Hematopoietic multipotent progenitor cell treated with erythropoietin and hydrocortisone succinate and interleukin-3 and kit ligand, for 8 days (in vitro differentiated cells): ENCODE measurements at places on chromosomes 6 and 20.
A peak's percentile ranks its signal among the peaks of the same experiment; 100 is the strongest.

DNA sequence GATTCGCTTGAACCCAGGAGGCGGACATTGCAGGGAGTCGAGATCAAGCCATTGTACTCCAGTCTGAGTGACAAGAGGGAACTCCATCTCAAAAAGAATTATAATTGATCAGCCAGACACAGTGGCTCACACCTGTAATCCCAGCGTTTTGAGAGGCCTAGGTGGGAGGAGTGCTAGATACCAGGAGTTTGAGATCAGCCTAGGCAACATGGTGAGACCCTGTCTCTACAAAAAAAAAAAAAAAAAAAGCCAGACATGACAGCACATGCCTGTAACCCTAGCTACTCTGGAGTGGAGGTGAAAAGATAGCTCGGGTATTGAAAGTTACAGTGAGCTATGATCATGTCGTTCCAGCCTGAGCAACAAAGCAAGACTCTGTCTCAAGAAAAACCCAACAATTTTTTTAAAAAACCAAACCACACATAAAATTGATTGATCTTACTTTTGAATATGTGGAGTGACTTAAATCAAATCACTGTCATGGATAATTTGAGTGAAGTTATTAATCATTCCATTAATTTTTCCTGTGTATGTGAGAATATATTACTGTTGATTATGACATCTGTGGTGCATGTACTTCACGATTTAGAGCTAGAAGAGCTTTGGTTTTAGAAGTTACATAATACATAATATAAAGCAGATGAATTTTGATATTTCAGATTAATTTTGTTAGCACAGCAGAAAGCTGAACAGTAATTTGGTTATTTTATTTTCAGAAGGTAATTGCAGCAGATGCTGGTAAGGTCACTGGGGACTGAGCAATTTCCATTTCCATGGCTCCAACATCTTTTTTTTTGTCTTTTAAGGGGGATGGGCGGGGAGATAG lies 34.4 kb downstream of the NCOA7 start:
- DNase-seq: no peak

DNA sequence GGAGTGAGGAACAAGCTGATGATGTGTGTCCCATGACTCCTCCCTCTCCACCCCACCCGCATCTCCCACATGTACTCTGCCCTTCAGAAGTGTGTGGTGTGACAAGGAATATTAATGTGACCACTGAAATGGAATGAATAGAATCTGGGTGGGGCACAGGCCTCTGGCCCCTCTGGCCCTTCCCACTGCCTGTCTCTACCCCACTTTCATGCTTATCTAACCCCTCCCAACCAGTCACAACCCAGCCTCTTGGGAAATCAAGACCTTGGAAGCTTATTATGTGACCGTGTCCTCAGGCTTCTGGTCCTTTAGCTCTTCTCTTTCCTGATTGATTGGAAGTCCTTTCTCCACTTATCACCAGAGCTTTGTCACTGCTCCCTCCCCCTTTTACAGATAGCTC lies 312.2 kb upstream of the SOX4 start:
- no peak for DNase-seq

GRCh38 chr20:40715491-40715890 lies 26.5 kb upstream of the MAFB start:
- DNase-seq: no peak

GRCh38 chr6:86943819-86944407 lies 6.6 kb downstream of the HTR1E start:
- no peak for DNase-seq

GRCh38 chr6:56671160-56671559 lies 28.5 kb upstream of the DST start:
- DNase-seq: no peak

DNA sequence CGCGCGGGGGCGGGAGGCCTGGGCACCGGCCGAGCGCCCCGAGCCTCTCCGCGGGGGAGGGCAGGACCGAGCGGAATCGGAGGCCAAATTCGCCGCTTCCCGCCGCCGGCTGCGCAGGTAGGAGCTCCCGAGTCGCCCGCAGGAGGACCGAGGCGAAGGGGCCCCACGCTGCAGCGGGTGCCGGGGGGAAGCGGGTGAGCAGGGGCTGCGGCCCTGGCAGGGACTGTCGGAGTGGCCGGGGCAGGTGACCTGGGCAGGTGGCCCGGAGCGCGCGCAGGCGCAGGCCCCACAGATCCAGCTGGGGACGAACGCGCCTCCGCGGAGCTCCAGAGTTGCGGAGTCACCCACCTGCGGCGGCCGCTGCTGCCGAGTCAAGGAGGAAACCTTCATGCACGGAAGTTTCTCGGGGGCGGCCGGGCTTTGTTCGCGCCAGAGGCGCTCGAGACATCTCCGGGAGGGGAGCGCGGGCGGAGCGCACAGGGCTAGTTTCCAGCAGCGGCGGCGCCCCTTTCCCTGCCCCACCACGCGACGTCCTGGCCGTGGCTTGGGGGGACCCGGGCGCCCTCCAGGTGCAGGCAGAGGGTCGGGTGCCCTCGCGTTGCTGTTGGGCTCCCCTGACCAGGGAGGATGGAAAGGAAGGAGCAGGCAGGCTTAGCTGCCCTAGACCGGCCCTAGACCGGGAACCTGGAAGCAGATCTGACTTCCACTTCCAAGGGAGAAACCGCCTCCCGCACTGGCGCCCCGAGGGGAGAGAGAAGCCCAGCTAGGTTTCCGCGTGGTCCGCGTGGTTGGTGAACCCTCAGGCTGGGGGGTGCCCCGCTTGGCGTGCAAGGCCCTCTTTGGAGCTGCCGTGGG lies 590 bp downstream of the SLCO4A1 start:
- peak; percentile 31 for DNase-seq

DNA sequence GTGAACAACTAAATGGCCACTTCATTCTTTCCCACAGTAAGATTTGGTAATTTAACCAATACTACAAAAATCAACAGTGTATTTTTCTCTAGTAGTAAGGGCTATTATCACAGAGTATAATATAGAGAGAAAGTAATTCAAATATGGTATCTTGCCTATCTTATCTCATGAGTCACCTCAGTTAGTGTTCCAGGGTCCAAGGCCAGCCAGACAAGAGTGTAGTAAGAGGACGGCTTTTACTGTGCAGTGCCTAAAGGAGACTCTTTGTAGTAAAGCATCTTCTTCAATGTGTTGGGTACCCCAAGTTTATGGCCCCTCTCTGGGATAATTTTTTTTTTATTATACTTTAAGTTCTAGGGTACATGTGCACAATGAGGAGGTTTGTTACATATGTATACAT lies 607.4 kb downstream of the PKHD1 start:
- no peak for DNase-seq

- no peak for DNase-seq
These were observed 81.6 kb downstream of the ZNF217 start for GRCh38 chr20:53512076-53512475.

DNA sequence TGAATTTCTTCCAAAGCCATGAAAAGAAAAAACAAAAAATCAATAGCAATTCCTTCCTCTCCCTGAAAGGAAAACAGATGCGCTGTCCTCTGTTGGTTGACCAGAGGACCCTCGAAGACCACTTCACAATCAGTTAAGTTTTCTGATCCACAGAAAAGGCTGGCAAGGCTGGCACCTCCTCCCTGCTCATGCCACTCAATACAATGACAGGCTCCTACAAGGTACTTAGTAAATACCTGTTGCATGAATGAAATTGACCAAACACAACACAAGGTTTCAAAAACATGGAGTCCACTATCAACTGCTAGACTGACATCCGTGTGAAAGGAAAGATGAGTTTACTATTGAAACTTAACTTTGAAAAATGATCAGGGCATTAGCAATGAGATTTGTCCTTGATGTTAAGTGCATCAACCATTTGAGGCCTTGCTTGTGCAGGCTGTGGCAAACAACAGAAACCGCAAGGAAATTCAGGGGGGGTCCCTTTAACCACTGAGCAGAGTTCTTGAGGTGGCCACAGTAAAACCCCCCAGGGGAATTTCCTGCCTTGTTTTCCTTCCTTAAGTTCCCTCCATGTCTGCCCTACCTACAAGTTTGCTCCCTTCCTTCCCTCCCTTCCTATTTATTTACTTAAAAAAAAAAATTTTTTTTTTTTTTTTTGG lies 27.9 kb upstream of the RTF2 start:
- no peak for DNase-seq

GRCh38 chr6:146857980-146858347 lies 259.2 kb downstream of the ADGB start:
- DNase-seq: no peak

GRCh38 chr6:159760602-159761057 lies 1.2 kb upstream of the ACAT2 start:
- no peak for DNase-seq

GRCh38 chr6:170295510-170296422 lies 4.9 kb upstream of the DLL1 start:
- DNase-seq: no peak

DNA sequence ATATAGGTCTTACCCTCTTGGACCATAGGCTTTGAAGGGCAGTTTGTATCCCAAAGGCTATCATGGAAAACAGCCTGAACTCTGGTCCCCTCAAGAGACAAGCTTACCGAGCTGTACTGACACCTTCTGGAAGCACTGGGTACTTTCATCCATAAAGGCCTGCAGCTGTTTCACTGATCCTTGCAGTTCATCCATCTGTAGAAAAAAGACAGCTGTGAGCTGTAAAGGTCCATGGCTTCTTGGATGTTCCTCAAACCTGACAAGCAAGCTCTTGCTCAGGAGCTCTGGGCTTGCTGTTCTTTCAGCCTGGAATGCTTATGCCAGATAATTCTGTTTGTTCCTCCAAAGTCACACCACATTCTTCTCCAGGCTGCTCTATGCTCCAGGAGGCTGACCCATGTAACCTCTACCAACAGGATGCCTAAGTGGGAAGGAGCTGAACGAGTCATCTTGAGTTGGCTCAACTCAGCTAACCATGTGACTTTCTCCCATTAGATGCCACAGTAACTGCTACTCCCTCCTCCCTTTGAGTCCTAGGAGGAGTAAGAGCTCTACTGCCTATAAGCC lies 8.8 kb upstream of the NDRG3 start:
- peak; percentile 68 for DNase-seq

- no peak for DNase-seq
These were observed 191.6 kb downstream of the SOX4 start for GRCh38 chr6:21785164-21785563.

DNA sequence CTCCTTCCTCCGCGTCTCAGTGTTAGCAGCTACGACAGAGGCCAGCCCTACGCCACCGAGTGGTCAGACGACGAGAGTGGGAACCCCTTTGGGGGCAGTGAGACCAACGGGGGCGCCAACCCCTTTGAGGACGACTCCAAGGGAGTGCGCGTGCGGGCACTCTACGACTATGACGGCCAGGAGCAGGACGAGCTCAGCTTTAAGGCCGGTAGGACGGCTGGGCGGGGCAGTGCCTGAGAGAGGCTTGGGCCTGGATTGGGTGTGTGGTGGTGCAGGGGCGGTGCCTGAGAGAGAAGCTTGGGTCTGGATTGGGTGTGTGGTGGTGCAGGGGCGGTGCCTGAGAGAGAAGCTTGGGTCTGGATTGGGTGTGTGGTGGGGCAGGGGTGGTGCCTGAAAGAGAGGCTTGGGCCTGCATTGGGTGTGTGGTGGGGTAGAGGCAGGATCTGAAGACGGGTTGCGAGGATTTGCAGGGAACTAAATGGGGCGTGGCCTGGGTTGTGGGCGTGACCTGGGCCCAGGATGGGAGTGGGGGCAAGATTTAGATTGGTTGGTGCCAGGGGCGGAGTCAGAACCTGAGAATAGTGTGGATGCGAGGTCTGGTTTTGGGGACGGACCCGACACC lies 24.4 kb downstream of the SPDEF start:
- peak; percentile 50 for DNase-seq

DNA sequence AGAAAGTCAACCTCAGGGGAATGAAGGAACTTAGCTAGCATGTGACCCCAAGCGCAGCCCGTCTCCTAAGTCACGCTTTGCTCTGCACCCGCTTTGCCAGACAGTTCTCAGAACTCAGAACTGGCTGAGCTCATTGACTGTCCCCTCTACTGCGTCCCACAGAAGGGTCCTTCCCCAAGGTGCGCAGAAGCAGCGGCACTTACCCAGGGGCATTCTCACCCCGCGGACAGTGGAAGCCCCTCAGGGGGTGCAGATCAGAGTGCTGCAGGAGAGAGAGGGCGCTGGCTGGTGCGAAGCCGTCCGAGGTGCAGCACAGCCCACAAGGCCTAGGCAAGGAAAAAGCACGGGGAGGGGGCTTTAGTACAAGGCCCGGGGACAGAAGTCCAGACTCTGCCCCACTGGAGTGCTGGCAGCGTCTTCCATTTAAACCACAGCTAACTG lies 807 bp downstream of the SNHG17 start:
- DNase-seq: peak; percentile 60

- DNase-seq: no peak
These were observed 25.7 kb upstream of the JAG1 start for GRCh38 chr20:10699489-10699888.

- DNase-seq: no peak
These were observed 6.2 kb downstream of the BMP7 start for GRCh38 chr20:57259938-57260921.

DNA sequence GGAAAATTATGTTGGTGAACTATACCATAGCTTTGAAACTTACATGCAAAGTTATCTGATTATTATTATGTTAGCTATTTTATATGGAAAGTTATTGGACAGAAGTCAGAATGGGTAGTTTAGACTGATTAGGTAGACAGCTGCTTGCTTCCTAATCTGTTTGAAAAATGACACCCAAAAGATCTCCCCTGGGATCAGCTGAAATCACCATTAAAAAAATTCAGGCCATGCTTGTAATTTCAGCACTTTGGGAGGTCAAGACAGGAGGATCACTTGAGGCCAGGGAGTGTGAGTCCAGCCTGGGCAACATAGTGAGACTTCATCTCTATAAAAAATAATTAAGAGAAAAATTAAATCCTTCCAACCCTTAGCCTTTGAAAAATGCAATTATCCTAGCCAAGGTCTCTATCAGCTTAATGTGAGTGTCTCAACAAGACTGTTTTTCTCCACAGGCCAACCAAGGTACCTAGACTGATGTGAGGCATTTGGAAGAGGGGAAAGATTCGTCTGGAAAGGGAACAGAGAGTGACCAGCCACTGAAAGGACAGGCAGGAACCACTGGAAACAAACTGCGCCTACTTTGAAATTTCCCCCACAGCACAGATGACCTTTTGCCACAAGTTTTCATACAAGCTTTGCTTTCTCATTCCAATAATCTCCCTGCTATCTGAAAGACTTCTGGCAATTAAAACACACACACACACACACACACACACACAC lies 232.3 kb downstream of the GMPR start:
- DNase-seq: no peak

DNA sequence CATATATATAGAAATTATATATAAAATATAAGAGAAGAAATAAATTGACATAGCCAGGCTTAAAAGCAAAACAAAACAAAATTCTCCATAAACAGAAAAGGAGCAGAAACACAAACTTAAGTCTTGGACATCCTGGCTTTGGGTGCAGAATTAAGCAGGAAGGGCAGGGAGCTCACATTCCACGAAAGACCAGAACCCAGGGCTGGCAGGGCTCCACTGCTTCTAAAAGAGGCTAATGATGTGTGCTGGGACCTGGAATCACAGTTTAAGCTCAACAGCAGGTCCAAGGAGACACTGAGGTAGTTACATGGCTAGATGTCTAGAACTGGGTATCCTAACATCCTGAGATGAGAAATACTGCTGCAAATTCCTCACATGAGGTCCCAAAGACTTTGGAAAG lies 210.3 kb downstream of the WDR27 start:
- DNase-seq: no peak

GRCh38 chr20:47665221-47665991 lies 119.9 kb downstream of the SULF2 start:
- no peak for DNase-seq

GRCh38 chr20:14667226-14667625 lies 329.8 kb upstream of the FLRT3 start:
- DNase-seq: no peak

- no peak for DNase-seq
These were observed 194.5 kb upstream of the CDYL start for GRCh38 chr6:4581468-4582385.
